Ascending aorta (tissue), 2 donors: ENCODE measurements at places on chromosomes 2 and 18.

DNA sequence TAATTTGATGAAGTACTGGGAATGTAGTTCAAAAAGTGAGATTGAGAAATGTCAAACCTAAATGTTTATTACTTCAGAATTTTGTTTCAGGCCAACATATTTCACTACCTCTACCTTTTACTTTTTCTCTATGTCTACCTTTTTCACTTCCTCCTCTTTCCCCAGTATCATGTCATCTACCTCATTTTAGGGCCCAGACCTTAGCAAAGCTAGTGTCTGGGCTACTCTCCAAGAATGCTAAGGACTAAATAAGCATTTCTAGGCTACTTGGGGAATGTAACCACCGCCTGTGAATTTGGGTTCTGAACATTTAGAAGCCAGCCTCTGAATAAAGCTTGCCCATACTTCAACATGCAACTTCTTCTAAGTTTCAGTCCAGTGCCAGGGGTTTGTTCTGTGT, 330.4 kb downstream of the SLC4A3 start:
- no peak for DNase-seq
- H3K27ac ChIP-seq, result no peak overlapping the region
- H3K4me3 ChIP-seq, result no peak overlapping the region
- no peaks in the 10 kb centered on the region for H3K27me3 ChIP-seq

GRCh38 chr2:17877811-17878280, 621 bp upstream of the KCNS3 start:
- H3K4me3 ChIP-seq, result peak overlapping the region; percentile 79
- peak; percentile 66 for DNase-seq
- no peaks in the 10 kb centered on the region for H3K27me3 ChIP-seq
- no peaks in the 10 kb centered on the region for H3K36me3 ChIP-seq

DNA sequence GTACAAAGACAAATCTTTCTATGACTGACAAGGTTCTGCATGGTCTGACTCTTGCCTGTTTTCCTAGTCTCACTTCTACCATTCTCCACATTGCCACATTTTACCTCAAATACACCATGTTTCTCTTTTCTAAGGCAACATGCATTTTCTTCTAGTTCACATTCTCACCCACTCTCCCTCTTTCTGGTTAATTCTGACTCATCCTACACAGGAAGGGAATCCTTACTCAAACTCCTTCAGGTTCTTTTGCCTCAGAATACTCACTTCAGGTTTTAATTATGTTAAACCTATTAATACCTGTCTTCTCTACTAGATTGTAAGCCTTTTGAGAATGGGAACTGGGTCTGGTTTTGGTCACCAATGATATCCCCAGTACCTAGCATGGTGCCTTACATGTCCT, 47.2 kb downstream of the MAP2 start:
- no peaks in the 10 kb centered on the region for H3K27me3 ChIP-seq
- peaks cover 4% of the 10 kb centered on the region for H3K4me1 ChIP-seq
- H3K27ac ChIP-seq, result no peak overlapping the region
- no peak for DNase-seq
- H3K4me3 ChIP-seq, result no peak overlapping the region

DNA sequence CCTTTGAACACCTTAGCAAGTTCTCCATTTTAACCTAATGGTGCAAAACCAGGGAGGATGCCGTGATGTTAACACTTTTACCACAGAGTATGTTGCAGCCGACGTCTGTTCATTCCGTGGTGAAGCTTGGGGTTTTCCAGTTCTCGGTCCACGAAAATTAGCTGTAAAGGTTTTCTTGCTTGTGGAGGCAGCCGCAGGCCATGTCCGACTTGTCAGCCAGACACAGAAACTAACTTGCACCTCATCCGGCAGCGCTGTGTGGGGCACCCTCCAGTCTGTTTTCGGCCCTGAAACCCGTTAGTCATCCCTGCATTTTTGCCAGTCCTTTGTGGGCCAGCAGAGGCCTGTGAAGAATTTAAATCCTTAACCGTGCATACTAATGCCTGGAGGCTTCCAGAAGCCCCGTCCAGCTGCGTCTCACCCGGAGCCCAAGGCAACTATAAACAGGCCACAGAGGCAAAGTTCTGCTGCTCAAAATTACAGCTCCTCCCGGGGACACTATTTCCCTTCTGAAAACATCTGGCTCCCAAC, 70.6 kb downstream of the SH3YL1 start:
- H3K27me3 ChIP-seq, result no peaks in the 10 kb centered on the region
- H3K4me1 ChIP-seq, result no peaks in the 10 kb centered on the region
- DNase-seq, result no peak
- no peak overlapping the region for H3K27ac ChIP-seq

GRCh38 chr2:42724886-42725285, 39.0 kb downstream of the OXER1 start:
- no peaks in the 10 kb centered on the region for H3K27me3 ChIP-seq
- no peak overlapping the region for H3K27ac ChIP-seq
- DNase-seq, result no peak
- H3K4me1 ChIP-seq, result no peaks in the 10 kb centered on the region
- H3K4me3 ChIP-seq, result no peak overlapping the region
- H3K36me3 ChIP-seq, result peaks cover 6% of the 10 kb centered on the region

DNA sequence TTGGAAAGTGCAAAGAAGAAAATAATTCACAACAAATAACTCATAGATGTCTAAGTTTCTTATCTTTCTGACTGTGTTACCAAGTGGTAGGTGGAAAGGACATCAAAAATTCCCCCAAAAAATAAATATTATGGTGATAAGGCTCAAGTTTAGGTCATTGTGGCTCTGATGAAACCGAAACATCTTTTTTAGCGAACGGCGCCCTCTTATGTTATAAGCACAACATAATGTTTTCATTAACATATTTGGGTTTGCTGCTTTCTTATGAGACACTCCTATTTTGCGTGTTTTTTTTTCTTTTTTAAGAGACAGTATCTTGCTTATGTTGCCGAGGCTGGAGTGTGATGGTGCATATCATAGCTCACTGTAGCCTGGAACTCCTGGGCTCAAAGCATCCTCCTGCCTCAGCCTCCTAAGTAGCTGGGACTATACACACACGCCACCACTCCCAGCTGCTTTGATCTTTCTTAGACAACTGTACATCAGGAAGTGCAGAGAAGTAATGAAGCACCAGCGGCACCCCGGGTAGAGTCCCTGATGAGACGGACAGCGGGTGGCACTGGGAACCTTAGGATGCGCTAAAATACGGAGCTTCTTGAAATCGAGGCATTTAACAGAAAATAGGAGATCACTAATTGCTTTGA, 38.5 kb upstream of the SLC35G4 start:
- no peak for DNase-seq
- no peak overlapping the region for H3K4me3 ChIP-seq
- H3K27me3 ChIP-seq, result no peaks in the 10 kb centered on the region
- no peaks in the 10 kb centered on the region for H3K36me3 ChIP-seq
- no peak overlapping the region for H3K27ac ChIP-seq

DNA sequence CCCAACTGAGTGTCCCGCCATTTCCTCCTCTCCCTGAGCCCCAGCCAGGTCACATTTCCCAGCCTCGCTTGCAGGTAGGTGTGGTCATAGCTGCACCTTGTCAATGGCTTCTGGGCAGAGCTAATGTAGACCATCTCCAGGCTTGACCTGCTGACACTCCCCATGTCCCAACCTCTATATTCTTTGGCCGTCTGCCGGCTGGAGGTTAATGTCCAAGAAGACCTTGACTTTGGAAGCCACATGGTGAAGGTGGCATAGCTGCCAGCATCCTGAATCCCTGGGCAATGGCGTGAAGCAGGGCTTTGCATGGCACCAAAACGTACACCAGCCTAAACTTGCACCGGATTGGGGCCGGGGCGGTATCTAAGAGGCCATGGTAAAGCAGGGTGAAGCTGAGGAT, 88.3 kb downstream of the SPP2 start:
- no peak overlapping the region for H3K4me3 ChIP-seq
- H3K27me3 ChIP-seq, result no peaks in the 10 kb centered on the region
- no peaks in the 10 kb centered on the region for H3K36me3 ChIP-seq
- DNase-seq, result no peak
- H3K4me1 ChIP-seq, result no peaks in the 10 kb centered on the region

DNA sequence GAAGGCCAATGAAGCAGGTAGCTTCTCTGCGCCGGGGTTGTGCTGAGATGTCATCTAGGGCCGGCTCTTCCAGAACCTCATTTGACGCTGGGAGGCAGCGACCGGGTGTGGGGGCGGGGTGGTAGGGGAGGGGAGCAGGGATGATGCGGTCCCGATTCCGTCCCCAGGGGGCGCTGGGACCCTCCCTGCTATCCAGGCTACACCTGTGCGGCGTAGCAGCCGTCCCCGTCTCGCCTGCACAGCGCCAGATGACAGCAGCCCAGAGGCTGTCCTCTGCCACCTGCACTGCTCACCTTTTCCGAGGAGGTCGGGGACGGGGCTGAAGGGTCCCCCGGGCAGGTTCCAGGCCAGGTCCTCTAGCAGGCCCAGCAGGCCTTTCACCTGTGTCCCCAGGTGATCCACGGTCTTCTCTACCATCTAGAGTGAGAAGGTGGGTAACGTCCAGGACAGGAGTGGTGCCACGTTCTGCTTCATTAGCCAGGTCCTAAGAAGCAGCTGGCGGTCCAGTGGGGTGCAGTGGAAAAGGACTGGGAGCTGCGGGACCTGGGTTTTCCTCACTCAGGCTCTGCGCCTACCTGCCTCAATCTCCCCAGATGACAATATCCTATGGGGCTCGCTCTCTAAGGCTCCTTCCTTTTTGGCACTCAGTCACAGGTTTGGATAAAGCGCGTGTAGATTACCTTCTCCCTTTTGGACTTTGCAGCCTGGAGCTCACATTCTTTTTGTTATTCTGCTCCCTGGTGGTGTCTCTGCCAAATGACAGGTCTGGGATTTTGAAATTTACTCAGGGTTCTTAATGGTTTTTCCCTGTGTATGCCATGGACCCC, 56.0 kb upstream of the RAB6C start:
- DNase-seq, result no peak
- H3K27me3 ChIP-seq, result peaks cover 9% of the 10 kb centered on the region
- no peak overlapping the region for H3K27ac ChIP-seq
- no peak overlapping the region for H3K4me3 ChIP-seq

GRCh38 chr2:158616480-158617000, 159.8 kb downstream of the PKP4 start:
- H3K4me3 ChIP-seq, result no peak overlapping the region
- no peaks in the 10 kb centered on the region for H3K27me3 ChIP-seq
- no peaks in the 10 kb centered on the region for H3K4me1 ChIP-seq
- DNase-seq, result no peak
- H3K27ac ChIP-seq, result no peak overlapping the region

- no peaks in the 10 kb centered on the region for H3K4me1 ChIP-seq
- no peak for DNase-seq
- no peak overlapping the region for H3K27ac ChIP-seq
- H3K4me3 ChIP-seq, result no peak overlapping the region
Measured at GRCh38 chr2:17800693-17801458, 15.4 kb upstream of the MSGN1 start.

DNA sequence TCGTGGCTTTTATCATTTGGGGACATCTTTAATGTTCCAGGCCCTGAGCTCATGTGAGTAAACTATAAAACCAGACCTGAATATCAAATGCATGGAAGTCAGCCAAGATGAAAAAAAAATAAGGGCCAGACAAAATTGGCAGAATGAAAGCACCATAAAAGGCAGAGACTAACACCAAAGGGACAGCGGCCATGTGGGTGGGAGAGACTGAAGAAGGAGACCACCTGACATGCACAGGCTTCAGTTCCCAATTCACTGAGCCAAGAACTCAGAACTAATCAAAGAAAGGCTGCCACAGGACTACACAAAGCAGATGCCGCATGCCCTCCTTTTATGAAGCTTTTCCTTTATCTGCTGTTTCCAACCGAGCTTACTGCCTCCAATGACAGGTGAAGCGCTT, 267.1 kb downstream of the RAD51AP2 start:
- no peak for DNase-seq
- no peaks in the 10 kb centered on the region for H3K36me3 ChIP-seq
- H3K27me3 ChIP-seq, result no peaks in the 10 kb centered on the region

GRCh38 chr18:79531926-79532312, 136.2 kb downstream of the NFATC1 start:
- no peaks in the 10 kb centered on the region for H3K27me3 ChIP-seq
- no peak for DNase-seq
- peaks cover 12% of the 10 kb centered on the region for H3K36me3 ChIP-seq
- H3K4me1 ChIP-seq, result no peaks in the 10 kb centered on the region

- DNase-seq, result no peak
- no peak overlapping the region for H3K27ac ChIP-seq
- H3K4me3 ChIP-seq, result no peak overlapping the region
- H3K4me1 ChIP-seq, result no peaks in the 10 kb centered on the region
Measured at GRCh38 chr2:11499081-11499743, 33.3 kb upstream of the E2F6 start.

GRCh38 chr2:48415836-48416515, 114.0 kb upstream of the STON1 start:
- no peaks in the 10 kb centered on the region for H3K36me3 ChIP-seq
- no peak overlapping the region for H3K27ac ChIP-seq
- DNase-seq, result no peak

- DNase-seq, result no peak
- H3K4me3 ChIP-seq, result no peak overlapping the region
- H3K36me3 ChIP-seq, result no peaks in the 10 kb centered on the region
- H3K27ac ChIP-seq, result no peak overlapping the region
- no peaks in the 10 kb centered on the region for H3K27me3 ChIP-seq
- no peaks in the 10 kb centered on the region for H3K4me1 ChIP-seq
Measured at GRCh38 chr2:72689579-72690195, 136.1 kb downstream of the EXOC6B start.

DNA sequence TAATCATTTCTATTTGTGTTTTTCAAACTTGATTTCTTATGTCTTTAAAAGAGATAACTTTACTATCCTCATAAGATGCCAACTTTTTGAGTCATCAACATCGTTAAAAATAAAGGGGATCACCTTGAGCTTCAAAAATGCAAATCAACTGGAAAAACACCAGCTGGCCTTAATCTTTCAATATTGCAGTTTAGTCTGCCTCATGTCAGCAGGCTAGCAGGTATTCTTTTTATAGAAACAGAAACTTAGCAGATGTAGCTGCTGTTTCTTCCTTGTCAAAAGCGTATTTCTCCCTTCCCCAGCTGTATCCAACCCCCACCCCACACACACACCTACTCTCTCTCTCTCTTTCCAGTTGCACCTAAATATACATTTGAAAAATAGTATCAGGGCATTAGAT, 154.1 kb upstream of the ZNF804A start:
- no peak for DNase-seq
- H3K27ac ChIP-seq, result no peak overlapping the region
- H3K4me3 ChIP-seq, result no peak overlapping the region
- H3K36me3 ChIP-seq, result no peaks in the 10 kb centered on the region

GRCh38 chr2:143473216-143473615, 344.0 kb downstream of the ARHGAP15 start:
- H3K27ac ChIP-seq, result peak overlapping the region; percentile 61
- H3K4me3 ChIP-seq, result no peak overlapping the region
- DNase-seq, result no peak

- no peak overlapping the region for H3K27ac ChIP-seq
- no peak overlapping the region for H3K4me3 ChIP-seq
- H3K36me3 ChIP-seq, result no peaks in the 10 kb centered on the region
- no peaks in the 10 kb centered on the region for H3K27me3 ChIP-seq
- no peaks in the 10 kb centered on the region for H3K4me1 ChIP-seq
- no peak for DNase-seq
Measured at GRCh38 chr2:228224410-228224809, 42.9 kb upstream of the SPHKAP start.
